CD4-positive, alpha-beta T cell treated with Interleukin-2 at 100 ng/mL for 4 hours (primary cell): ENCODE measurements at places on chromosomes 3 and 15.
A peak's percentile ranks its signal among the peaks of the same experiment; 100 is the strongest.

DNA sequence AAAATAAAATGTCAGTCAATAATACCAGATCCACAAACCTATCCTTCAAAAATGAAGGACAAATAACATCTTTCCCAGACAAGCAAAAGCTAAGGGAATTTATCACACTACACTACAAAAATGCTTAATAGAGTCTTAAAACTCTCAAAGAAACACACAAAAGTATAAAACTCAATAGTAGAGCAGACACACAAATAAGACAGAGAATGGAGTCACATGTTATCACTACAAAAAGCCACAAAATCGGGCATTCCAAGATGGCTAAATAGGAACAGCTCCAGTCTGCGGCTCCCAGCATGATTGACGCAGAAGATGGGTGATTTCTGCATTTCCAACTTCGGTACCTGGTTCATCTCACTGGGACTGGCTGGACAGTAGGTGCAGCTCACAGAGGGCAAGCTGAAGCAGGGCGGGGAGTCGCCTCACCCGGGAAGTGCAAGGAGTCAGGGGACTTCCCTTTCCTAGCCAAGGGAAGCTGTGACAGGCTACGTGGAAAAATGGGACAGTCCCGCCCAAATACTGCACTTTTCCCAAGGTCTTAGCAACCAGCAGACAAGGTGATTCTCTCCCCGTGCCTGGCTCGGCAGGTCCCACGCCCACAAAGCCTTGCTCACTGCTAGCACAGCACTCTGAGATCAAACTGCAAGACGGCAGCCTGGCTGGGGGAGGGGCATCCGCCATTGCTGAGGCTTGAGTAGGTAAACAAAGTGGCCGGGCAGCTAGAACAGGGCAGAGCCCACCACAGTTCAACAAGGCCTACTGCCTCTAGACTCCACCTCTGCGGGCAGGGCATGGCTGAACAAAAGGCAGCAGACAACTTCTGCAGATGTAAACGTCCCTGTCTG is 46.3 kb downstream of the SENP7 start:
- DNase-seq, result peak; percentile 35

DNA sequence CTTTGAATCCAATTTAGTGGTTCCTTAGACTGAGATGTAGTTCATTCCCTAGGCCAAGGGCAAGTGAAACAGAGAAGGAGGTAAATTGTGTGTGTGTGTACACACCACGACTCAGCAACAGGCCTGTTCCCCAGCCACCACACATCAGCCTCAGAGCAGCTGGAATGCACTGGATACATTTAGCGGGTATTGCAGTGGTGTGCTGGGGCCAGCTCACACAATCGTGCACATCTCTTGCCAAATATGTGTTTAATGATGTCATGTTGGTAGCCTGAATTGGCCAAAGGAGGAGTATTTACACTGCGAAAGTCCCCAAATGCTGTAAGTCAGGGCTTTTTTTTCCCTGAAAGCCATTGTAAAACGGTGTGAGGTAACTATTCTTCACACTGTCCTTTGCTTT is 82.3 kb downstream of the RBPMS2 start:
- no peak for DNase-seq

GRCh38 chr3:188266562-188267274 is 112.8 kb downstream of the LPP start:
- no peak for DNase-seq

GRCh38 chr3:1696669-1697275 is 401.9 kb upstream of the CNTN4 start:
- DNase-seq, result no peak

DNA sequence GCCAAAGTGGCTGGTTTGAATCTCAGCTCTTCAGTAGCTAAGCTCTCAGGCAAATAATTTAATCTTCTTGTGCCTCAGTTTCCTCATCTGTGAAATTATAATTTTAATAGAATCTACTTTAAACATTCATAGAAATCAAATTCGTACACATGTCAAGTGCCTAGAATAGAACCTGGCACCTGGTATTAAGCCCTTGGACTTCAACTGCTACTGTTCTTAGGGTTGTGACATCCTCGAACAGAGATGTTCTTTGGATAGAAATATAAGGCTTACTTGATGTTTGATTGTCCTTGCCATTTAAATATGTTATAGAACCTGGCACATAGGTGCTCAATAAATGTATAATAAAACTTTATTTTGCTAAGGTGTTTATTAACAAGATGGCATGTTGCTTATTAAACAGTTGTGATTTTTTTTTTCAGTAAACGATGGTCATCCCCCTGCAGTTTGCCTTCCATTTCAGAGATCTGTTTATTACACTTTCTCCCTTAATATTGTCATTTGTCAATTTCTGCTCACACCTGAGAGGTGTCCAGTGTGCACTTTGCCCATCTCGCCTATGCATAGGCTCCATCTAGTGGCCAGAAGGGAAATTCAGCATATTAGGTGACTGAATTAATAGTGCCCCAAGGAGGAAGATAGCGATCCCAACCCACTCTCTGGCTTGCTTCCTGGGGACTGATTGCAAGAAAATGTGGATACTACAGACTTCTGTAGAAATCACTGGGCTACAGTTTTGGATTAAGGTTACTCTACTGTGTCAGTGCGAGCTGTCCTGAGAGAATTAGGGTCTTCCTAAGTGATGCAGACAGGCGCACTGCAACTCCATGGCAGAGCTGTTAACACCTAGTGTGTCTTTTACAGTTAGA is 10.7 kb downstream of the IGF1R start:
- peak; percentile 57 for DNase-seq

DNA sequence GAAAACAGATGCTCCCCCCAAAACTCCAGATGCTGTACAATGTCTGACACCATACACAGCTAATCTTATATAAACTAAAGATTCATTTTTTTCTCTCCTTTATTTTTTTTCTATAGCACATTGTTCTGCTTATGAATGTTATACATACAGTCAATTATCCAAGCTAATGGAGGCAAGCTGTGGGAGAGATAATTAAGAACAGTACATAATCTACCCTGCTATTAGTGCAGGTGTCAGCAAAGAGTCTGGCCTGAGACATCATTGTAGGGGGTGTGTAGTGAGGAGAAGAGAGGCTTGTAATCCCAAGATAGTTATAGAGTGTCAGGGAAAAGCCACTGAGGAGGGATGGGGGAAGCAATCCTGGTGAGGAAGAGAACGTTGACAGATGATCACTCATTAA is 25.4 kb upstream of the CHMP2B start:
- no peak for DNase-seq

DNA sequence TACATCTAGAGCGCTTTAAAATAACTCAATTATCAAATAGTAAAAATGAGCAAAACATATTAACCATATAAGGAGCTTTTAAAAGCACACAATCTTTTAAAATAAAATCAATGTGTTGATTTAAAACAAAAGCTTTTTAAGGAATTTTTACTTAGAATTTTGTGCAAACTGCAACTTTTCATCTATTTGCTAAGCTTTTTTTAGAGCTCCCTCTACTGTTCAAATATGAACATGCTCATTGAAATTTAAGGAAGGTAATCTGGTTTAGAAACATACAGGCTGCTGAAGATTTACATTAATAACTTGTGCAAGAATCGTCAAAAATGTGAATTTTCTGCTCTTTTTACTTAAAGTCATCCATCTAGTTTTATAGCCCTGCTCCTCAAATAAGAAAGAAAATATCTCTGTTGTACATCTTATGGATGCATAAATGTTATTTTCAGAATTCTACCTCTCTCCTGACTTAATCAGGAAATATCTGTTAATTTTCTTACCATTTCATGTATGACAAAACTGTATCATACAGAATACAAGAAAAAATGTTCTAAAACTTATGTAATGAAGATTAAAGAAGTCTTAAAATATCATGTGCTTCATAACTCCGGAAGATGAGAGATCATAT is 469.4 kb upstream of the ROBO2 start:
- no peak for DNase-seq

DNA sequence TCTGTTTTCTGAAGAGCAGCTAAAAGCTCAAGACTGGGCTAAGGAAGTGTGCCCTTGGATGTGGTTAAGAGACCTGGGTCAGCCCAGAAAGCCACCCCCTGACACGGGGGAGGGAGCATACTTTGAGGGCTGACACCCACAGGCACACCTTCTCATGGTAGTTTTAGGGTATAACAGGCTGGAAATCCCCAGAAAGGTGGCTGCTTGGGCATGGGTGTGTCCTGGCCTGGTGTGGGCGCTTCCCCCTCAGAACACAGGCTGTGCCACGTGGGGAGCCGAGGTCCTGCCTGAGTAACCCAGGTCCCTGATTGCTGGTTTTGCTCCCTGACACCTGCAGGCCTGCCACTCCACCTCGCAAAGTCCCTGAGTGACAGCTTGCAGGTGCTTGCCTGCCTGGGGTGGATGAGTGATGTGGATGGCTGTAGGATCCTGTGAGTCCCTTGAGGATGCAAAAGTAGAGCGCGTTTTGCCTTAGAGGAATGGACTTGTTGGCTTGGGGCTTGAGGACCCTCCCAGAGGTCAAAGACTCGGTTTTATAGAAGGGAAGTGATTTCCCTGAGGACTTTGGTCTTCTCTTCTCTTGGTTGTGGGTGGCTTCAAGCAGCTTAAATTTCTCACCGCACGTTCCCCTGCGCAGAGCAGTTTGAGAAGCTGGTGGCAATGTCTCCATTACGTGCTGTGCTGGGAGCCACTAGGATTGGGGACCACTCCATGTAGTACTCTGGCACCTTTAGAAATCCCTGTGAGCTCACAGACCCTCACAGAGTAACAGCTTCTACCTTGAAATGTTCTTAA is 94.4 kb downstream of the DNASE1L3 start:
- peak; percentile 58 for DNase-seq

DNA sequence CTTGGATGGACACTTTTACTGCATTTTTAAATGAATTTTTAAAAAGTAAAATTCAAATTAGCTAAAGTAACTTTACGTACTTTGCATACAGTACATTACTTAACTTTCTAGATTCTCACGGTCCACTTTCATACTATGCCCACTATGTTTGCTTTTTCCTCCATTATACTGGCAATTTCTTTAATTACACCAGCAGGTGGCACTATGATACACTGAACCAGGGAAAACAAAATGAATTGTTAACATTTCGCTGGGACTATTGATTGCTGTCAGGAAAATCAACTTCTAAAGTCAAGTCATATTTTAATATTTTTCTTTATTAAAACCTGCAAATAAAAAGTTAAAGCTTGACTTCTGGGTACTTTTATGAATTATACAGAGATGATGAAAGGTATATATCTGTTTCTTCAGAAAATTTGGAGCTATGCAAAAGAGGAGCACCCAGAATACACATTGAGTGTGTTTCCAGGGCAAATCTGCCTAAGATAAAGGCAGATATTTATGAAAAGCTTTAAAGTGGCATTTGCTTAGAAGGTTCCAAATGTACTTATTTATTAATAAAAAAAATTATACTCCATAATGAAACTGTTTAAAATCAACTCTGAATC is 21.8 kb upstream of the POU1F1 start:
- DNase-seq, result peak; percentile 50

DNA sequence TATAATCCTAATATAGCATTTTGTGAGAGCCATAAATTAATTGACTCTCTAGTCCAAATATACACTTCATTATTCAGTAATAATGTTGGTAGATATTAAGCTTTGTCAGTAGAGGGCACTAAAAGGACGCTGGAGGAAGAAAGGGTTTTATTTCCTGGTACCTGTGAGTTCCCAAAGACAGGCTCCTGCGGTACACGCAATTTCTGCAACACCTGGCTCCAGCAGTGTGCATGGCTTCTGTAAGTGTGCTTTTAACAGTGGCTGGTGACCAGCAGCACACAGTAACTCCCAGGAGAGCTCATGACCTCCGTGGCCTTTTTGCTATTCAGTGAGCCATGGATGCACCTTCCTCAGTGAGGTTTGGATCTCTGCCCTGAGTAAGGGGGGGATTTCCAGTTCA is 338.3 kb upstream of the ZNF385D start:
- DNase-seq, result no peak

DNA sequence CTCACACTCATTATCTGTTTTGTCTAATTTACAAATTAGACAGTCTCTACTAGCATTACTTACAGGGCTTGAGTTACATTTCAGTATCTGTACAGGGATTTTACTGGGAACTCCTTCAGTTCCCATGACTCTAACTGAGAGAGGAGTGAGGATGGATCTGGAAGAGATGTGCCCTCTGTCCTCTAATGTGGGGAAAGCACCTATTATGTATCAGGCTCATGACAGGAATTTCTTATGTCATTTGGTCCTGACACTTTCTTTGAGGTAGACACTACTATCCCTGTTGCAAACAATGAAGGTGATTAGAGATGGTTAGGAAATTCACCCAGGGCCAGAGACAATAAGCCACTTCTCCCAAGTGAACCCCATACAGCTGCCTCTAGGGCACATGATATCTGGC is 10.9 kb upstream of the NCKIPSD start:
- DNase-seq, result no peak

DNA sequence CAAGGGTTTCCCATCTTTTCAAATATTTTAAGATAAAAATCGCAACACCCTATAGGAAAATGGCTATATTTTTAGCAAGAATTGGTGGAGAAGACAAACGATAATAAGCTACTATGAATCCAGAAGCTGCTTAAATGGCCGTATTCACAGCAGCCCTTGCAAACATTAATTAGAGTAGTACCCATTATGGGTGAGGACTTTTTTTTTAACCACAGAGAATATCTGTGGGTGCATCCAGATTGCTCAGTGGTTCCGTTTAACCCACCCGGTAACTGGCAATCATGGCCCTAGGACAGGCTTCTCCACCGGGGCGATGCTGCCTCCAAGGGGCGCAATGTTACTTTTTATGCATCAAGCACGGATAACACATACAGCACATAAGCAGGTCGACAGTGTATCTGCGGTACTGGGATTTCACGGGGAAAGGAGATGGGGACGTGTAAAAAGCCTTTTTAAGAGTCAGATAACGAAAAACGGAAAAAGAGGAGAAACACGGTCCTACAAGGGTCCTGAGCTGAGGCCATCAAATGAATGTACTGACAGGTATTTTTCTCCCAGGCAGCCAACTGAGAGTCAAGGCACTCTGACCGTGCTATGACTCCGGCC is 968 bp upstream of the TMEM266 start:
- DNase-seq, result no peak

- no peak for DNase-seq
Observed at GRCh38 chr3:194313560-194314387, 37.4 kb downstream of the CPN2 start.

- DNase-seq, result no peak
Observed at GRCh38 chr3:66104535-66104934, 65.8 kb upstream of the MAGI1 start.
